ENCODE measurements at places on chromosomes 16 and 17.

- DNase-seq, result no peak
These were observed 16.6 kb downstream of the RTN4RL1 start for GRCh38 chr17:2008332-2009126.

GRCh38 chr17:72124438-72124775 lies 3.6 kb downstream of the SOX9 start:
- DNase-seq, result no peak

GRCh38 chr17:48704361-48705248 lies 17.7 kb downstream of the PRAC1 start:
- no peak for DNase-seq

DNA sequence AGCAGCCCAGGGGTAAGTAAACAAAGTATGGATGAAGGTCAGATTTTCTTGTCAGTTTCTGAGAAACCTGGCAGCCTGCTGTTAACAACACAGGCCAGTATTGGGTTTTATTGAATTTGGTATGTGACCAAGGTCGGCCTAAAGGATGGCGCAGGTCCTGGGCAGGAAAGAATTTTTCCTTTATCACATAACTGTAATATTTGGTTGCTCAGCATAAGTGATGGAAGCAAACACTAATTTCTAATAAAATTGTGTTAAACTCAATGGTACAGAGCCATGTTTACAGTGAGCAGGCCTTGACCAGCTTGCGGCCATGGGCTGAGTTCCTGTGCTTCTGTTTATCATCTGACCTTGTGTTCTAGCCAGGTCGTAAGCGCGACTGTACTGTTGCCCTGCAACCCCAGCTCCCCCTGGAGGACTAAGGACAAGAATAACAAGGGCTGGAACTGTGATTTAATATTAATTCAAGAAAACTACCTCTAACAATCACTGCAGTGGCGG lies 10.5 kb downstream of the POLDIP2 start:
- DNase-seq, result no peak

DNA sequence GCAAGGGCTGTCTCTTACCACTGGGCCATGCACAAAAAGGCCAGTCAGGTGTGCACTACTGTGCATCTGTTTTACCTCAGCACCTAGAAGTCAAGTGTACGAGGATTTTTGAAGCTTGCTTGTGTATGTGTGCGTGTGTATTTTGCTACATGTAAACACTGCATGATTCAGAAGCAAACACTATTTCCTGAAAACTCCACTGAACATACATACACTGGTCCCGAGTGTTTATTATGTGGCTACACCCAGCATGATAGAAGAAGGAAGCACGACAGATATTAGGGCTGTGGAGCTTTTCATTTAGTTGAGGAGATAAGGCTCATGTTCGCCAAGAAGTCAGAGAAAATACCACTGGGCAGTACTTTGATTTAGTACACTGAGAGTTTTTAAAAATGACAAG lies 89.2 kb downstream of the ZZEF1 start:
- DNase-seq, result no peak

DNA sequence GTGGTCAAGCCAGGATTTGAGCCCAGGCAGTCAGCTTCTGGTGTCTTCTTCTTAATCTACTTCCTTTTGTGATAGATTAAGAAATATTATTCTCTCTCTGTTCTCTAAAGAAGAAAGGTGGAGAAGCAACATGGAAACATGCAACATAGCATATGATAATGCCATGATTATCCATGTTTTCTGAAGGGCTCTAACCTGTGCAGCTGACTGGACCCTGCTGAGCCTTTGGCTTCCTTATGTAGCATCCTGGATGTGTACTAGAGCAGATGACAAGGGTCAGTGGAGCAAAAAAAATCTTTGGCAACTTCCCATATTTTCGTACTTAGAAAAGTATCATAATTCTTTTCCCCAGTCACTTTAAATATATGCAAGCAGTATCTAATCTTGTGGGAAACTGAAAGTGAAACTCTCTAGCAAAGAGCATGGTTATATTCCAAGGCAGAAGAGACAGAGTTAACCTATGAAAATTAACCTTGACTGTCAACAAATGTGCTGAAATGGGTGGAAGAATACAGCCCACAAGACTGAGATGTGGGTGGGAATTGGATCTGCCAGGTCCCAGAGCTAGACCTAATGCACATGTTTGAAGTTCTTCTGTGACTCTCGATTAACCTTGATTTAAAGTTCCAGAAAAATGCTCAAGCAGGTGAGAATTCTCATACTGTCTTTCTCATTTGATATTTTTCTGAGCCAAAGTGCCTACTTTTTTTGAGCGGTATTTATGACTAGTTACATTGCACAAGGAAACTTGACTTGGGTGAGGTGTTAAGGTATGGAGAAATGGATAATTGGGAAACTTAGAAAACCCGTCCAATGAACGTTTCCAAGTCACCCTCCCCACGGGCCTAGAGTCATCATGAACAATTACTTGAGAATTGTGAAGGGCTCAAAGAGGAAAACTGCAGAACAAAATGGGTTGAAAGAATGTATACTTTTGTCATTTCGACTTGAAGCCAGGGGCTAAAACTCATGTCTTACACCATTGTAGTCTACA lies 248.6 kb downstream of the FTO start:
- DNase-seq, result no peak

GRCh38 chr17:37774504-37774903 lies 29.6 kb upstream of the HNF1B start:
- DNase-seq, result no peak

DNA sequence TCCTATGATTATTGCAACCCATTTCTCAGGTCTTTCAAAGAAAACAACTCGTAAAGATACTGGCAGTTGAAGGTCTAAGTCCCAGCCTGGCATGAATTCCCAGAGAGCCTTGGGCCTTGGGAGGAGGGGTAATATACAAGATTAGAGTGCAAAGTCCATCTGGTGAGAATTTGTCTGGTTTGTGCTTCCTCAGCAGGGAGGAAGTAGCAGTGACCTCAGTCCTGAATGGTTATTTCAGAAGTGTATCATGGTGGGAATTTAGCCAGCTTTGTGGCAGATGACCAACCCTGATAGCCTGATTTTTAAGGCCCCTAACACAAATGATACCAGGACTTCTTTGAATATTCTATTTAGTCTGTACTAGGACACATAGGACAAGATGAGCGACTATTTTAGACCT lies 151.2 kb upstream of the TBX2 start:
- no peak for DNase-seq

- DNase-seq, result peak; percentile 55
These were observed 10.6 kb downstream of the CALCOCO2 start for GRCh38 chr17:48841395-48841831.

- DNase-seq, result no peak
These were observed 13.0 kb downstream of the CETP start for GRCh38 chr16:56974549-56975300.

DNA sequence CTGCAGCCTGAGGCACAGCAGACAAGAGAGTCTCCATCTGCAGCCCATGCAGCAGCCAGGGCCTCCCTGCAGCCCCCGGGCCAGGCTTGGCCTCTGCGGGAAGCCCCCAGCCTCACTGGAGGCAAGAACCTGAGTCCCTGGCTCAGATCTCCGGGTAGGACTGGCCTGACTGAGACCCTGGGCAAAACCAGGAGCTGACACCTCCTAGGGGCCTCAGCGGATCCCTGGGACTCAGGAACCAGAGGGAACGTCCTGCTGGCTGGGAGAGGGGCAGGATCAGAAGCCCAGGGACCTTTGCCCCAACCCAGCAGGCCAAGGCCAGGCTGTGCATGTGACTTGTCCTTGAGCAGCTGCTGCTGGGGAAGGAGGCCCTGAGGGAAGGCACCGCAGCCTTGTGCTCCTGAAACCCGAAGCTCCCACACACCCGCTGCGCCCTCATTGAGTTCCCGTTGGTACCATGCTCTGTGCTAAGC lies 1.7 kb upstream of the PRSS21 start:
- DNase-seq, result no peak

- no peak for DNase-seq
These were observed 44.7 kb downstream of the PSME3IP1 start for GRCh38 chr16:57140931-57141668.

GRCh38 chr16:84423416-84423837 lies 55.1 kb downstream of the ATP2C2 start:
- DNase-seq, result no peak

DNA sequence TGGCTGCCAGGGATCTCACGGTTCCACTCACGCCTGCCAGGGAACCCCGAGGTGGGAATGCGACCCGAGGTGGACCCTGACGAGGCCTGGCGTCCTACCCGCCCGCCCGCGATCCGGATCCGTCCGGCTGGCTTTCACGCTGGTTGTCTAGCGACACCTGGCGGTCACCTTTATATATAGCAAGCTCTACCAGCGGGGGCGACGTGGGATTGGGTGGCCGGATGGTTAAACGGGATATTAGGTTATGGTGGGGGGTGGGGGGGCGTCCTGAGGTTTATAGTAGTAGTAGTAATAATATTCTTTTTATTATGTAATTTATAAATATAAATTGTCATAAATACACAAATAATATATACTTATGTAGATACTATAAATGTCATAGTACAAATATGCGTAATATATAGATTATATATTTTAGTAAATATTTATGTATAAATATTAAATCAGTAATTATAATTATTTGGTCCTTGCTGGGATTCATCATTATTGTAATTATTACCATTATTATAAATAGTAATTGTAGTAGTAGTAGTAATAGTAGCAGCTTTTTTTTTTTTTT lies 136.9 kb downstream of the KCNJ12 start:
- peak; percentile 28 for DNase-seq

DNA sequence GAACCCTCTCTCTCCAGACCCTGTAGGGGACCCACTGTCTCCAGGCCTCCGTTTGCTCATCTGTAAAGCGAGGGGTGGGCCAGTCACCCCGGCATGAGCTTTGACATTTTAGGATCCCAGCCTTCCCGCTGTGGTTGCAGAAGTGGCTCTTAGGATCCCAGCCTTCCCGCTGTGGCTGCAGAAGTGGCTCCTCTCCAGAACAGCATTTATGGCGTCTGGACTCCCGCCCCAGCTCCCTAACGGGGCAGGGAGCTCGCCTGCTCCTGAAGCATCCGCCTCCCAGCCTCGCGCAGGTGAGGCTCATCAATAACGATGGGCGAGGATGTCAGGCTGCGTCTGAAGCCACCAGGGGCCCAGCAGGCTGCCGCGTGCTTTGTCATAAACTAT lies 222.3 kb upstream of the TNRC6C start:
- DNase-seq, result no peak

DNA sequence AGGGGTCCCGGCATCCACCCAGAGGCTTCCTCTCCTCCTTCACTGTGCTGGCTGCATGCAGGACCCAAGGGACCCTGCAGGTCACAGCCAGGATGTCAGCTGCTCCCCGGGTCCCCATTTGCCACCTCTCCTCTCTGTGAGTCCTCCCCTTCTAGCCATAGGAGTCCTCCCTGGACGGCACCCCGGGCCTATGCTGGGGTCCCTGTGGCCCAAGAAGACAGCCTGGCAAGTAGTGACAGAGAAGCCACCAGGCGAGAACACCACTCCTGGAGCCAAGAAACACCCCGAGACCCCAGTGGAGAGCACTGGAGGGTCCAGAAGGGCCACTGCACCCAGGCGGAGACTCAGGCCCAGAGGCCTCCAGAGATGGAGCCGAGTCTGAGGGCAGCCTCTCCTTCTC lies 44.1 kb downstream of the LMF1 start:
- no peak for DNase-seq

DNA sequence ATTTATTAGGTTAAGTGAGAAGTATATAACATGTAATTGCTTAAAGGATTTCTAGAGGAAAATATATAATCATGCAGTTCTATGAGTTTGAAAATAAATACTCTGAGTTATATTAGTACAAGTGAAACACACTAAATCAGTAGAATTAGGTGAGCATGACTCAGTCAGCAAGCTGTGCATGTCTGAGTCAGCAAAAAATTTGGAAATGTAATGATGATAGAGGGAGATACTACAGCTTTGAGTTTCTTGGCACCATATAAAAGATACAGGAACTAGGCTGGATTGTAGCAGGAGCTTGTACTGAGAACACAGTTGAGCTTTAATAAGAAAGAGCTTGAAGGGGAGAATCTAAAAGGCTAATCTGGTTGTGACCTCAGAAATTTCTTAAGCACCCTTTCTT lies 1224.6 kb downstream of the CDH8 start:
- no peak for DNase-seq

- no peak for DNase-seq
These were observed 50.2 kb downstream of the CDK5R1 start for GRCh38 chr17:32536736-32537643.

GRCh38 chr17:76032073-76032779 lies 5.1 kb upstream of the EVPL start:
- no peak for DNase-seq

- no peak for DNase-seq
These were observed 464 bp downstream of the HOXB1 start for GRCh38 chr17:48530208-48530886.

- DNase-seq, result no peak
These were observed 32.7 kb upstream of the PIK3R6 start for GRCh38 chr17:8900207-8900606.

DNA sequence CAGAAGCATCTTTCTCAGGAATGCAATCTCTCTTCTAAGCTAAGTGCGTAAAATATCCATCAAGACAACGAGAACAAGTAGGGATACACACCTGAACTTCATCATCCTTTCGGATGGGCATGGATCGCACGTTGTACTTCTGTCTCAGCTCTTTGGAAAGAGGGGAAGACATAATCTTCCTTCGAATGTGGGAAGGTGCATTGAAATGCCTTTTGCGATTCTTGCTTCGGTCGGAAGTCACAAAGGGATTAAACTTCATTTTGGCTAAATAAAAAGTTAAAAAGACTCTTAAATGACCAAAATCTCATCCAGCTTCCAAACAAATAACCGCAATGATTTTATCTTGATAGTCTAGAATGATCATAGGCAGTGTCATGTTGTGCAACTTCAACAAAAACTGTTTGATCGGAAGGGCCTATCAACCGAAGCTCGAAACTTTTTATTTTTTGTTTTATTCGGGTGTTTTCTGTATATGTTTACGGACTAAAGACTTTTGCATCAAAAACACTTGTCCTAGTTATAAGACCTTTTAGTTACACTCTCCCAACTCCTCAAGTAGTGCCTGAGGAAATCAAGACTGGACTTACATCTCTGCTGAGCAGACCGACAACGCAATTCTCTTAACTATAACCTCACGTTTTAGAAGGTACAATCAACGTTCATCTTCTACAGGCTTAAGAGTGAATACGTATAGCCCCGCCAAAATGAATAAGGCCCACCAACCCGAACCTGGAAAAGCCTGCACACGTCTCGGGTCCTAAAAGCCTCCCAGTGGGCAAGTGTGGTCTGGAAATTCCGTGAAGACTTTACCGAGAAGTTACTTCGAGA lies 727 bp downstream of the RPL26 start:
- no peak for DNase-seq

GRCh38 chr17:9948928-9949327 lies 43.9 kb upstream of the RCVRN start:
- no peak for DNase-seq

- no peak for DNase-seq
These were observed 13.8 kb upstream of the SRRM2 start for GRCh38 chr16:2738615-2739014.
